Lung (tissue), 17 donors: ENCODE measurements at places on chromosomes 6 and 20. TPM values are rescaled to one million over a fixed set of nuclear protein-coding genes. Genes with fewer than 3 reads are reported as not detected.

GRCh38 chr6:47587493-47587892 is 109.9 kb downstream of the CD2AP start:
- DNase-seq = no peak

GRCh38 chr6:159214281-159214680 is 45.1 kb downstream of the FNDC1 start:
- no peak for DNase-seq

RHAG gene
- total RNA-seq = 0.31 TPM

KIF25 gene
- total RNA-seq = 5.3 TPM

DNA sequence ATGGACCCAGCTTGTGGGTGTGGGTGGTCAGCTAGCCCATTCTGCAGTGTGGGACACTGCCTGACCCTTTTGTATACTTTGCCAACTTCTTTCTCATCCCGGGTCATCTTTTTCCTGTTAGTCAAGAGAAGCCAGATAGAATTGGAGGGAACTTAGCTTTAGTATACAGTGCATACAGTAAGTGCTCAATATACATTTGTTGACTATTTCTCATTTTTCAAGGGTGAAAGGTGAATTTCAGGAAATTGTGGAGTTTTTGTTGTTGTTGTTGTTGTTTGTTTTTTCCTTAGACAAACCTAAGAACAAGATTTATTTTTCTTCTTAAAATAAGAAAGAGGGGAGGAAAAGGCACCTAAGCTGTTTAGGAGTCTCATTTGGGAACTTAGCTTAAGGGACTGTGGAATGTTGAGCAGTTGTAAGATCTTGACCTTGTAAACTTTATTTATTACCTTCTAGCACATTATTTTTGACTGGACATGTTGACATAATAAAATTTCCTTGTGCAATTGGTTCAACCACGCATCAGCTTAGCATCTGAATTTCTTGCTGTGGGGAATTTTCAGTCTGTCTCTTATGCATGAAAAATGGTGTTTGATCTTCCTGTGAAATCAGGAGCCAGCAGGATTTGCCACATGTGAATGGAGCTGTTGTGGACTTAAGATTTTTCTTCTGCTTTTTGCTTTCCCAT is 113.6 kb downstream of the ARID1B start:
- DNase-seq = no peak

- no peak for DNase-seq
Observed at GRCh38 chr20:49792006-49792405, 20.6 kb upstream of the SLC9A8 start.

- no peak for DNase-seq
Observed at GRCh38 chr20:63843778-63844177, 12.7 kb upstream of the ZBTB46 start.
